Coronary artery (tissue), 2 donors: ENCODE measurements at places on chromosomes 3 and 15.

DNA sequence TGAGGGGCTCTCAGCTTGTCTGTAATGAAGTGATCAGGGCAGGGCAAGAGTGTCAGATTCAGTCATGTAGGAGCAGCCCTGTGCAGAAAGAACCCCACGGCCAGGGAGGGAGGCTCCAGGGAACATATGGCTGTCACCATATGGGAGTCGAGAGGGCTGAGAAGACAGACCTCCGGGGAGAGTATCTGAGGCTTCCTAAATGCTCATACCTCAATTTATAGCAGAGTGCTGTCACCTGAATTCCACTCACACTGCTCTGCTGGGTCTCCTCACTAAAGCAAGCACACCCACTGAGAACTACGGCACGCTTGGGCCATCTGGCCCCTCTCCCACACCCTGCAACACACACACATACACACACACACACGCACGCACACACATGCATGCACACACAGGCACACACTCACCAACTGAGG, 92.3 kb upstream of the TJP1 start:
- DNase-seq = no peak

GRCh38 chr15:65578904-65579728, 31.8 kb downstream of the INTS14 start:
- no peak for DNase-seq

DNA sequence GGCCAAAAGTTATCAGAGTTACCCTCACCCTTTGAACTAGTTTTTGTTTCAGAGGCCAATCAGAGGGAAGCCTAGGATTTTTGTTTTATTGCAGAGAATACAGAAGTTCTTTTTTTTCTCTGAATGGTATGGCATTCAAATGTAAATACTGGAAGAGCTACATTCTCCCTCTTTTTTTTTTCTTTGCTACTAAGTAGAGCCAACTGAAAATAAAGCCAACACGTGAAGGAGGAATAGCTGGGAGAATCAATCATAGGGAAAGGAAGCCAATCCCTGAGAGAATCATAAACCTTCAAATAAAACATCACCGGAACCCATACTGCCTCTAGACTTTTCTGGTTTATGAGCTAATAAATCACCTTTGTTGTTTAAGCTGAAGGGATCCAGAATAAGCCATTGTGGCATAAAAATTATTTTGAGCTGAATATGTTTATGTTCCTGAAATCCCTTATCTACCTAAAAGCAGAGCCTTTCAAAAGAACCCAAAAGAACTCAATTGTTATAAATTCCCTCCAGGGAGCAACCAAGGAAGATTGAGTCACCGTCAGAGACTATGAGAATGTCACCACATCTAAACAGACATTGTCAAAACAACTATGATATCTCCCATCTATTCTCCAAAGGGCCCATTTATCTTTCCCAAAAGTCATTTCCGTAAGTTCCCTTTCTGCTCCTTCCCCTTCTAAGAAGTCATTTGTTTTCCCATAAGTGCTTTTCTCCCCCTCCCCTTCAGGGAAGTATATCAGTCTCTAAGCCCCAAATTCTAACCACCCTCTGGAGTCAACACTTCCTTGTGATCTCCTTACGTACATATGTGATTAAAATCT, 3.8 kb upstream of the ZNF280D start:
- no peak for DNase-seq

DNA sequence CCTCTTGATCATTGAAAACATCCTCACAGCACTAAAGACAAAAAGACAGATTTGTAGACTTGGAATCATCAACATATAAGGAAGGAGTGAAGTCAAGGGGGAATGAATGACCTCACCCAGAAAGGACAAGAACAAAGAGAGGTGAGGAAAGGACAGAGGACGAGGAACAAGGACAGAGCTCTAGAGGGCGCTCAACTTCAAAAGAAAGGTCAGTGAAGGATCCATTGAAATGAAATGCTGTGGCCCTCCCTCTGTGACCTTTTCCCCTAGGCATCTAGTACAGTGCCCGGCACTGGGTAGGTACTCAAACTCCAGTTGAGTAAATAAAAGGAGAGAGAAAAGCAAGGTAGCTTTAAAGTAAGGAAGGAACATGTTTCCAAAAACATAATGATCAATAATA, 2.6 kb downstream of the ATP8B4 start:
- no peak for DNase-seq

- DNase-seq = no peak
These were observed 6.4 kb upstream of the ANKRD63 start for GRCh38 chr15:40289140-40289775.

DNA sequence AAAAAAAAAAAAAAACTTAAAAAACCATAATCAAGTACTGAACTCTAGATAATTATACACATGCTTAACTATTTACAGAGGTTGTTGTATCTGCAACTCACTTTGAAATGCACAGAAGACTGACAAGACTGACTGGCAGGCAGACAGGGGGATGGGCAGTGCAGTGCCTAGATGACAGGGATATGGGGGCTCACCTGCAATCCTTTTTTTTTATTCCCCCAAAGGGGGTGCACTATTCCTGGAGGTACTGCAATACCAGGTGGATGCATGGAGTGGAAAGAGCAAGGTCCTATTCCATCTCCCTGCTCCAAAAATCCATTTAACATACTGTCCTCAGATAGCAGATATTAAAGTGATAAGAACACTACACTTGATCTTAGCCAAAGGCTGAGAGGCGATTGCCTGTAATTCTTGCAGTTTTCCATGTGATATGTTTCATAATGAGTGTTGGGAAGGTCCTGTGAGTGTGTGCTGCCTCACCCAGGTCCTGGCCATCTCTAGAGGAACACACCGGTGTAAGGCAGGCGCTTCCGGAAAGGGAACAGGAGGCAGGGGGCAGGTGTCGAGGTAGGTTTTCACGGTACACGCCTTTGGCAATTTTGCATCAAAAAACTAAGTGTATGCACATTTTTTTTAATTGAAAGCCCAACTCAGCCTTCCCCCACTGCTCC, 22.7 kb downstream of the SEC61A1 start:
- DNase-seq = peak; percentile 53

- no peak for DNase-seq
These were observed 1.3 kb downstream of the GMPS start for GRCh38 chr3:155871746-155872158.
